ENCODE measurements at places on chromosomes 13 and 19. TPM values are rescaled to one million over a fixed set of nuclear protein-coding genes. Genes with fewer than 3 reads are reported as not detected.

DNA sequence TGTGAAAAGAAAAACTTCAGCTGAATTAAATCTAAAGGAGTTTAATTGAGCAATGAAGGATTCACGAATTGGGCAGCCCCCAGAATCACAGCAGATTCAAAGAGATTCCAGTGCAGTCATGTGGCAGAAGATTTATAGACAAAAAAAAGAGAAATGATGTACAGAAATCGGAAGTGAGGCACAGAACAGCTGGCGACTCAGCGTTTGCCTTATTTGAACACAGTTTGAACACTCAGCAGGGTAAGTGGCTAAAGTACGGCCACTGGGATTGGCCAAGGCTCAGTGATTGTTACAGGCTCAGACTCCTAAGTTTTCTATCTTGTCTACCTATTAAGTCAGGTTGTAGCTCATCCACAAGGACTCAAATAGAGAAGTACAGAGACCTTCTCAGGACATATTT, 11.6 kb upstream of the CFAP97D2 start:
- peaks cover 20% of the 10 kb centered on the region for H3K27me3 ChIP-seq
- peaks cover 8% of the 10 kb centered on the region for H3K4me1 ChIP-seq
- H3K4me3 ChIP-seq: no peak overlapping the region

DNA sequence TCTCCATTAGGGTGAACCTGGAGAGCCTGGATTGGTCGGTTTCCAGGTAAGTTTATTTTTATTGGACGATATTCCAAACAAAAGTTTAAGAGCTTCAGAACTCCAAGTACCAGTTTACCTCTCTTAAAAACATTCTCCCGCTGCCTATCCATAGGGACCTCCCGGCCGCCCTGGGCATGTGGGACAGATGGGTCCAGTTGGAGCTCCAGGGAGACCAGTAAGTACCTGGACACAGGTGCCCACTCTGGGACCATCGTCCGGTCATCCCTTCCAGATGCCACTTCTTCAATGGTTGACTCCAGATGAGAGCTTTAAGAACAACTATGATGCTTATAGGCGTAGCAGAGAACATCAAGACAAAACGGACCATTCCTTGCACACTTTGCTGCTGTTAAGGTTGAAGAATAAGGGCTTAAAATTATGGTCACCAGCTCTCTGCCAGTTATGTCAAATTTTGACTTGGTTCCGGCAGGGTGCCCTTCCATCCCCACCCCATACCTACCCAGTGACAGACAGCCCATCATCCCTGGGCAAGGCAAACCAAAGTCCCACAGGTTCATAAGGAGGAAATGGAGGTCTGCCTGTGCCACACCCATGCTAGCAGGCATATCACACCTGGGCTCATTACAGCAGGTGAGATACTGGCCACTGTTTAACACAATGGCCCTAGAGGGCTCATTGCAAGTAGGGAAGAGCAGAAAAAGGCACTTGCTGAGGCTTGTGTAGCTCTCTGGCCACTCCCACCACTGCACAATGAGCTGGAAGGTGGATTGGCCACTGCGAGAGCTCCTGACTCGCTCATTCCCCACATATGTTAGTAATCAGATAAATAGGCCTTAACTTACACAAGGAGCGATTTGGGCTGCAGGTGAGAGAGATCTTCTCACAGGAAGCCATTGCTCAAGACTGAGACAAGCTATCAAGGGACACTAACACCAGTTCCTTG, 123.6 kb downstream of the COL4A2 start:
- H3K27ac ChIP-seq: no peak overlapping the region
- H3K4me3 ChIP-seq: no peak overlapping the region
- no peak for DNase-seq
- H3K4me1 ChIP-seq: no peaks in the 10 kb centered on the region
- H3K36me3 ChIP-seq: no peaks in the 10 kb centered on the region

DNA sequence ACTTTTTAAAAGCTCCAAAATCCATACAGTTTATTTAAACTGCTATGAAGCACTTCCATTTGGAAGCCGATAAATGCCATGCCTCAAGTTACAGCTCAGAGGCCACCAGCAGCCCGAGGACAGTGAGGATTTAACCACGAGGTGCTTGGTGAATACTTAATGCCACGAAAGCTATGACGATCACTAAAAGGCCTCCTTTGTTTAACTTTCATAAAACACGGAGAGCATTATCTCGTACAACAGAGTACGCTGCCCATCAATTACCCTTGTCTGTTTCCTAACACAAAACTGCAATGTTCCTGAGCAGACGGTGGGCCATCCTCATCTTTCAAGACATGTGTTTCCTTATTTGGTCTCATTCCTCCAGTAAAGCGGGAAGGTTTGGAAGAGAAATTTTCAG, 58.4 kb downstream of the PEPD start:
- H3K4me3 ChIP-seq: no peak overlapping the region
- H3K27me3 ChIP-seq: no peaks in the 10 kb centered on the region
- no peak for DNase-seq

Gene CCDC70
- total RNA-seq: not detected

Gene GRIK5
- total RNA-seq: 4.9 TPM

- H3K36me3 ChIP-seq: peaks cover 40% of the 10 kb centered on the region
- H3K4me1 ChIP-seq: peaks cover 55% of the 10 kb centered on the region
- peak overlapping the region; percentile 78 for H3K27ac ChIP-seq
- no peak for DNase-seq
- no peaks in the 10 kb centered on the region for H3K27me3 ChIP-seq
Observed at GRCh38 chr13:114124431-114124830, 8.0 kb downstream of the RASA3 start.

Gene CRTC1
- total RNA-seq: 7.1 TPM

DNA sequence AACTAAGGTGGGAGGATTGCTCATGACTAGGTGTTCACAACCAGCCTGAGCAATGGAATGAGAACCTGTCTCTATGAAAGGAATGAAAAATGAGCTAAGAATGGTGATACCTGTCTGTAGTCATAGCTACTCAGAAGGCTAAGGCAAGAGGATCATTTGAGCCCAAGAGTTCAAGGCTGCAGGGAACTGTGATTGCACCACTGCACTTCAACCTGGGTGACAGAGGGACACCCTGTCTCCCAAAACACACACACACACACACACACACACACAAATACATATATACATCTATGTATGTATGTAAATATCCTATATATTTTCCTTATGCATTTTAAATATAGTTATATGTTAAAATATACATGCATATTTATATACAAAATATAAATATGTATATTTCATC, 7.4 kb upstream of the ZNF433 start:
- DNase-seq: no peak
- H3K27me3 ChIP-seq: no peaks in the 10 kb centered on the region
- no peaks in the 10 kb centered on the region for H3K4me1 ChIP-seq
- H3K27ac ChIP-seq: no peak overlapping the region

Gene RPS19
- total RNA-seq: 2,931 TPM

- no peaks in the 10 kb centered on the region for H3K36me3 ChIP-seq
- no peak for DNase-seq
- H3K27ac ChIP-seq: no peak overlapping the region
- no peaks in the 10 kb centered on the region for H3K4me1 ChIP-seq
- peaks cover 7% of the 10 kb centered on the region for H3K27me3 ChIP-seq
Observed at GRCh38 chr13:34164582-34164981, 346.6 kb downstream of the RFC3 start.

Gene ANKRD24
- 0.50 TPM for total RNA-seq

Gene CEACAM3
- total RNA-seq: not detected

Gene ERICH4
- not detected for total RNA-seq

All from activated CD4-positive, alpha-beta T cell treated with anti-CD3 and anti-CD28 coated beads, Interleukin-2, amount 10 ng/mL, durations not matched to agents 24 days and 14 days (primary cell).